Left kidney (tissue), 8 donors: ENCODE measurements at places on chromosomes 5 and 9. TPM values are rescaled to one million over a fixed set of nuclear protein-coding genes. Genes with fewer than 3 reads are reported as not detected.

GRCh38 chr5:10229306-10230048 is 20.2 kb downstream of the ATPSCKMT start:
- no peak for DNase-seq

Gene PRUNE2
- polyA plus RNA-seq, result 16.4 TPM

Gene TGFBR1
- polyA plus RNA-seq, result 56.2 TPM

Gene DIRAS2
- 5.2 TPM for polyA plus RNA-seq

- no peak for DNase-seq
These were observed 55.6 kb downstream of the CCDC192 start for GRCh38 chr5:127758766-127759283.

Gene CCNJL
- 8.2 TPM for polyA plus RNA-seq

GRCh38 chr5:121962347-121962670 is 534 bp downstream of the SRFBP1 start:
- no peak for DNase-seq

Gene AGXT2
- polyA plus RNA-seq, result 45.6 TPM

- peak; percentile 25 for DNase-seq
These were observed 2.3 kb upstream of the EFNA5 start for GRCh38 chr5:107673039-107673367.

- no peak for DNase-seq
These were observed 33.0 kb upstream of the PDZD2 start for GRCh38 chr5:31605920-31606319.

- DNase-seq, result no peak
These were observed 470.6 kb downstream of the PSAT1 start for GRCh38 chr9:78767490-78767889.

Gene C9
- 0.37 TPM for polyA plus RNA-seq

- DNase-seq, result no peak
These were observed 314.0 kb downstream of the SEMA5A start for GRCh38 chr5:9231842-9232241.

Gene INSL4
- polyA plus RNA-seq, result not detected

DNA sequence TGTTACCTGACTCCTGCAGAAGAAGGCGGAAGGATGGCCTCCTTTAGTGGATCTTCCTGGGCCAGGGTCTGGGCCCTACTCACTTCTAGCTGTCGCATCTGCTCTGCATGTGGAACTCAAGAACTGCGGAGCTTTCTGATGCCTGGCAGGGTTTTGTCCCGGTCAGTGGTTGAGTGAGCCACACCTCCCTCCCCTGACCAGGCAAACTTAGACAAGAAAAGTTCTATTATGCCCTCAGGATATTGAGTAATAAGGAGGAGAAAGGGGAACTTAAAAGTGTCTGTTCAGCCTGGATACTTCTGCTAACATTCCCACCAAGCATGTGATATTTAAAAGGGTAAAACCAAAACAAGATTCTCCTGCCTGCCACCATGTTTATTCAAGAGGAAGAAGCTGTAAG is at the start of gene FYB1:
Gene FYB1, minus strand, starts transcription at position 127 of the 400 bp plus-strand sequence. CDS start 16,603 bp downstream, outside the sequence.
- DNase-seq, result peak; percentile 20

Gene ANKRD34B
- 0.32 TPM for polyA plus RNA-seq

- peak; percentile 69 for DNase-seq
These were observed 133.2 kb downstream of the MTX3 start for GRCh38 chr5:79857714-79858409.

Gene IFNK
- not detected for polyA plus RNA-seq

Gene MSMP
- not detected for polyA plus RNA-seq

Gene C9orf50
- 0.30 TPM for polyA plus RNA-seq

DNA sequence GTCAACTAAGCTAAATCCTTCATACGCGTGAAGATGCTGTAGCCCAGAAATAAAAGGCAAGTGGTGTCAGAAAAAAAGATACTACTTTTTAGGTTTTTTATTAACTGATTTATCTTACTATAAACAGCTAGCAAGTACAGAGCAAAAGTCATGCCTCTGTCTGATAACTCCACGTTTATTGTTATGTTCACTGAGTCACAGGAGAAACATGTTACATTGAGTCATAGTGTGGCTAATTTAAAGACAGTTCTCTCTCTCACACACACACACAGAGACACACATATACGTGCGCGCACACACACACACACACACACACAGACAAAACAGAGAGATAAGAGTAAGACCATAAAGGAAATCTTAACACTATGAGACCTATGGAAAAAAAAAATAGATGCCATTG is 770.0 kb upstream of the CDH10 start:
- DNase-seq, result no peak

Gene HACD4
- 3.6 TPM for polyA plus RNA-seq
